Glutamatergic neuron (in vitro differentiated cells): ENCODE measurements at places on chromosomes 1 and 21. TPM values are rescaled to one million over a fixed set of nuclear protein-coding genes. Genes with fewer than 3 reads are reported as not detected.

The EVA1C gene
- 2.5 TPM for total RNA-seq

The PRMT6 gene
- 16.8 TPM for total RNA-seq

DNA sequence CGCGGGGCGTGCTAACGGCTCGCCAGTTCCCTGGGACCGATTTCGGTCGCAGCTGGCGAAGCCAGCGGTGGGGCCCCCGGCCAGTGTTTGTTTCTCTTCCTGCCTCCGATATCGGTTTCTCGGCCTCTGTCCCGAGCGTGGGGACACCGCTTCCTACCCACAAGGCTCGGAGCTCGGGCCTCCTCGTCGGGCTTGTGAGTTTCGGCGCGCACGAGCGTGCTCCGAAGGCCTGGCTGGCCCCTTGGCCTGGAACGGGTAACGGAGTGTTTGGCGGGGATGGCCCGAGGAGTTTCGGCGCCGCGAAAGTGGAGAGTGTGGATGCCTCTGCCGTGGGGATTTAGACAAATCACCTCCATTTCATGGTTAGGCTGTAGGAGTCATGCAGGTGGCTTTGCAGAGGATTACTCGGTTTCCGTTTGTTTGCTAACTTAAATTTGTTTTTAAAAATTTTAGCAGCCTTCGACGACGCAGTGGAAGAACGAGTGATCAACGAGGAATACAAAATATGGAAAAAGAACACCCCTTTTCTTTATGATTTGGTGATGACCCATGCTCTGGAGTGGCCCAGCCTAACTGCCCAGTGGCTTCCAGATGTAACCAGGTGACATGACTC is 559 bp downstream of the RBBP4 start:
- peaks cover 12% of the 10 kb centered on the region for H3K4me1 ChIP-seq
- H3K4me3 ChIP-seq, result peak overlapping the region; percentile 100
- no peaks in the 10 kb centered on the region for H3K36me3 ChIP-seq

The LHX8 gene
- not detected for total RNA-seq

DNA sequence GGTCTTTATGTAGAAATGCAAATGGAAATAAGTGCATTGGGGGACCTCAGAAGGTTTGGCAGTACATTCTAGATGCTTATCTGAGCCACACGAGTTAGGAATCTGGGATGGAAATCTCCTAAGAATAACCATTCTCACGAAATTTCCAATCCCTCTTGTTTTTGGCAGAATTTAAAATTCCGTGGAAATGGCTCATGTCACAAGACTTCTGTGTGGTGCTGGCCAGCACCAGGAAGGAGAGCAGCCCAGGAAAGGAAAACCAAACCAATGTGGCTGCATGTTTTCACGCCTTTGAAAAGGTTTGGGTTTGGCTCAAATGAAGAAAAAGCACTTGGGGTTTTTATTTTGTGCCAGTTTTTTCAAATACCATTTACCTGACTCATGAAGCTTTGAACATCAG is 80.1 kb upstream of the KCNK2 start:
- no peaks in the 10 kb centered on the region for H3K27me3 ChIP-seq
- H3K36me3 ChIP-seq, result no peaks in the 10 kb centered on the region
- H3K4me1 ChIP-seq, result no peaks in the 10 kb centered on the region
- no peak overlapping the region for H3K4me3 ChIP-seq

The GPBP1L1 gene
- 103 TPM for total RNA-seq

DNA sequence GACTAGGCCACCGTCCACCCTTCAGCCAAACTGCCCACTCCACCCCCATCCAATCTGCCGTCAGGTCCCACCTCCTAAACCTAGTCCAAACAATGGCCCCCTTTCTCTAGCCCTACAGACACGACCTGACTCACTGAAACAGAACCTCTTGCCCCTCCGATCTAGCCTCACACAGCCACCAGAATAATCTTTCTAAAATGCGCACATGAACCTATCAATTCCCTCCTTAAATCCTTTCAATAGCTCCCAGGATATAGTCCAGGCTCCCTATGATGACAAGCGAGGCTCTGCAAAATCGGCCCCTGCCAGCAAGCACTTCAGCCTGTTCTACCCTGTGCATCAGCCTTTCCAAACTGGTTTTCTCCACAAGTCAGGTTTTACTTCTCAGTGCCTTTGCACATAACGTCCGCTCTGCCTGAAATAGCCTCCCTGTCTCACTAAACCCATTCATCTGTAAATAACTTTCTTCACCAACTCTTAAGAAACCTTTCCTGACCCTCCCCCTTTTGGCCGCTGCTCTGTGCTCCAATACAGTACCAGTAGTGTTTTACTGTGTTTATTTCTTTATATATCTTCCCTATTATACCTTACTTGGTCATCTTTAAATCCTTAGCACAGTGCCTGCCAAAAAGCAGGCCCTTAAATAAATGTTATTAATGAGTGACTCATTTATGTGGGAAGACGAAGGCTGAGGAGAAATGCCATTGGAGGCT is 9.0 kb upstream of the CDC20 start:
- H3K36me3 ChIP-seq, result no peaks in the 10 kb centered on the region
- DNase-seq, result no peak
- peak overlapping the region; percentile 82 for H3K4me3 ChIP-seq
- peaks cover 16% of the 10 kb centered on the region for H3K4me1 ChIP-seq
